ENCODE measurements at places on chromosomes 1 and 21. TPM values are rescaled to one million over a fixed set of nuclear protein-coding genes. Genes with fewer than 3 reads are reported as not detected.

The CFHR1 gene
- not detected for total RNA-seq

The METTL25B gene
- 29.0 TPM for total RNA-seq

The CLEC20A gene
- not detected for total RNA-seq

The BNIPL gene
- 1.5 TPM for total RNA-seq

The RAB25 gene
- total RNA-seq = 0.46 TPM

The HMCN1 gene
- total RNA-seq = not detected

The ANGPTL7 gene
- total RNA-seq = not detected

The KRTAP7-1 gene
- total RNA-seq = not detected

The S100A7 gene
- not detected for total RNA-seq

The TSPEAR gene
- not detected for total RNA-seq

The SPATA46 gene
- total RNA-seq = not detected

The SPRR2E gene
- not detected for total RNA-seq

The FAM72A gene
- 24.6 TPM for total RNA-seq

The ZBTB8A gene
- 0.27 TPM for total RNA-seq

The RIMS3 gene
- total RNA-seq = 1.4 TPM

The ACADM gene
- total RNA-seq = 60.6 TPM

The GJA4 gene
- total RNA-seq = not detected

The SPATA45 gene
- not detected for total RNA-seq

The C1orf185 gene
- not detected for total RNA-seq

The PANK4 gene
- 39.1 TPM for total RNA-seq

The UQCRHL gene
- total RNA-seq = 1.6 TPM

The LAX1 gene
- total RNA-seq = 21.7 TPM

The GOLT1A gene
- not detected for total RNA-seq

The C8B gene
- not detected for total RNA-seq

The LDLRAD2 gene
- total RNA-seq = not detected
